H4 (cell line): ENCODE measurements at places on chromosomes 1 and 21. TPM values are rescaled to one million over a fixed set of nuclear protein-coding genes. Genes with fewer than 3 reads are reported as not detected.

S100A14 gene
- total RNA-seq, result not detected in 2 replicates

PRKAA2 gene
- total RNA-seq, result 2.2 and 3.5 TPM in 2 replicates

MAP3K21 gene
- total RNA-seq, result 2.6 and 5.1 TPM in 2 replicates

BCAR3 gene
- total RNA-seq, result 21.8 and 23.7 TPM in 2 replicates

BARHL2 gene
- not detected in 2 replicates for total RNA-seq

PTPN7 gene
- 0.12 TPM in 2 replicates for total RNA-seq

LRRC39 gene
- total RNA-seq, result 0.06 TPM in 1 of 2 replicates, not detected in the other

KANK4 gene
- total RNA-seq, result 0.78 TPM in 1 of 2 replicates, not detected in the other

THEM5 gene
- not detected in 2 replicates for total RNA-seq

DNA sequence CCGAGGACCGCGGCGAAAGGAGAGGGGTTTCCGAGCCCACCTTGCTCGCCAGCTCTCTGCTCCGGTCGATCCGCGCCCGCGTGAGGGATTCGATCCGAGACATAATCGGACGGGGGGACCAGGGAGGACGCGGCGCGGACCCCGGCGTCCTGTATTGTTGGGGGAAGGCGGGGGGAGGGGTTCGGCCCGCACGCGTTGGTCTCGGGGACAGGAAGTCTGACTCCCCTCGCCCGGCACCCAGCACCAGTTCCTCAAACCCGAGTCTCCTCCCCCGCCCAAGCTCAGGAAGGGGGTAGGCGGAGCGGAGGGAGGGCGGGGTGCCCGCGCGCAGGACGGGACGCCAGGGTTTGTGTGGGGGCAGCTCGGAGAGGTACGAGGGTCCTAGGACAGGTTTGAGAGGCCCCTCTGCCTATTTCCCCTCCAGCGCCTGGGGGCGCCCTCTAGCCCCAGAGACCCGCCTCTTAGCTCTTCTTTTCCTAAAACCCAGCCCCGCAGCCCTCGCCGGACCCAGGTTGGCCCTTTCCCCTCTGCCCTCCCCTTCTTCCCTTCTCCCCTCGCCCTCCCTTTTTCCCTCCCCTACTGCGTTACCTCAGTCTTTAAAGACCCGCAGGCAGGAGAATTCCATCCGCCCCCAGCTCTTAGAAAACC, at the start of gene ARHGEF2:
ARHGEF2 (minus strand) TSS at position 223 of the 648 bp plus-strand sequence; CDS start at position 103, 120 bp downstream.
- DNase-seq, result peak; percentile 80

- DNase-seq, result no peak
Measured at GRCh38 chr1:92504291-92505014, 17.7 kb upstream of the GFI1 start.

GRCh38 chr1:40438391-40439015, 11.8 kb upstream of the ZFP69B start:
- peak; percentile 40 for DNase-seq

DNA sequence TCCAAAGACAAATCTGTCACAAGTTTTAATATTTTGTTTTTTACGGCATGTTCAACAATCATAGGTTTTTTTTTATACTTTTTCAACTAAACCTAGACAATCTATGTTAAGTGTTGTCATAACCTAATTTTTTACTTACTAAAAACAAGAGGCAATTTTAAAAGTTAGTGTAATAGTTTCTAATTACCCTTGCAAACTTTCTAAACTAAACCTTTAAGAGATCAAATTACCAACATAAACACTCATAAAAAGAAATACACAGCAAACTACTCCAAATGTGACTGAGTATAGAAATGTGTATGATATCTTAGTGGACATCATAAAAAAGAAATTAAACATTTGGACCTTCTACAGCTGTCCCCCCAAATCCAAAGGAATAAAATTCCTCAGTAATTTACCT, 10.0 kb downstream of the ZNF281 start:
- no peak for DNase-seq

DNA sequence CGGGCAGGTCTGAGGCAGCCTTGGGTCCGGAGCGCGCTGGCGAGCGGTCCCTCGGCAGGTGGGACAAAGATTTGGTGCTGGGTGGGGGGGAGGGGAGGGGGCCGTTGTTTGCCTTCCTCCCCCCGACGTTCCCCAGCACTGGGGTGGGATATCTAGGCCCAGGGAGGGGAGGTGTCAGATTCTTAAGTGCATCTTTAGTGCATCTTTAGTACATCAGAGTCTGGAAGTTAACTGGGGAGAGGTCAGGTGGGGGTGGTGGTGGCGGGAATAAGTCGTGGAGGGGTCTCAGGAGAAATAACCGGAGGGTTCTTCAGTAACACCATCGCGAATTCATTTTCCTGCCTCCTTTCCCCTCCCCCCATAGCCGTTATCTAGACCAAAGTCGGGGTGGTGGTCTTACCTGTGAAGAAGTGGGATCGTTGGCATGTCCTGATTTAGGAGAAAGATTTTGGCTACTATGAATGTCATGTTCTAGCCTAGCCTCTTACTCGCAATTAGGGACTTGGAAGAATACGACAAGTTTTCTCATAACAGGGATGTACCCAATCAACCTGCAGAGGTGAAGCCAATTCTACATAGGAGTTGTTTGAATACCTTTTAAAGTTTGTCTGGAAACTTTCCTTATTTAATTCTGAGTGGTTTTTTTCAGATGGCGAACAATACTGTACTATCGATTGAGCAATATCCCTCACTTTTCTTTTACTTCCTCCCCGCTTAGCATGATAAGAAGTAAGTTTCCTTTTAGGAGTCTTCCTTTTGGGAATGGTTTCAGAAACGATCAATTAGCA, 886 bp downstream of the ZMYM4 start:
- no peak for DNase-seq

DNA sequence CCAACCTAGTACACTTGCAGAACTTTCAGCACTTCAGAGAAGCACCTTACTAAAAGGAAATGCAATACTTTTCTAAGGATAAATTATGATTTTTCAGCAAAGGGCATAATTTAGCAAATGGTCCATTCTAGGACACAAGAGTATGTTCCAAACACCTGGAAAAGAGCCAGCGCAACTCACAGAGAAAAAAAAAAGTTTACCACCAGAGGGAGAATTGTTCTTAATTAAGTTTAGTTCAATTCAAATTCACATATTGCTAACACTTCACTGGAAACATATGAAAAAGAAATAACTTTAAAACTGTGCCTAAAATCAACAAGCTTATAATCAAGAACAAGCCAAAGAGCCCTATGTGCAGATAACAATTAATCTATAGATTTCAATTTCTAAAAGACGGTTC, 338.1 kb downstream of the SEC16B start:
- DNase-seq, result no peak

GRCh38 chr21:31786164-31786920, 54.4 kb upstream of the SCAF4 start:
- DNase-seq, result no peak

- DNase-seq, result no peak
Measured at GRCh38 chr1:167148421-167148820, 54.5 kb downstream of the STYXL2 start.

DNA sequence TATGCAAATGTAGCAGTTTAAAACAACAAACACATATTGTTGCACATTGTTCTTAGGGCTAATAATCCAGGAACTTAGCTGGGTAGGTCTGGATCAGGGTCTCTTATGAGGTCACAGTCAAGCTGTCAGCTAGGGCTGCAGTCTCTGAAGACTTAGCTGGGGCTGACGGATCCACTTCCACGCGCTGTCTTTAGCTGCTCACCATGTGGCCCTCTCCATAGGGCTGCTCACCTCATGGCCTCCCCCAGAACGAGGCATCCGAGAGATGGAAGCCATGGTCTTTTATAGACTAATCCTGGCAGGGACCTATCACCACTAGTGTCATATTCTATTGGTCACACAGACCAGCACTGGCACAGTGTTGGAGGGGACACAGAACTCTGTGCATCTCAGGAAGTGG, 8.7 kb upstream of the OXCT2 start:
- no peak for DNase-seq

GRCh38 chr1:184242507-184242943, 144.3 kb upstream of the C1orf21 start:
- DNase-seq, result peak; percentile 7

- DNase-seq, result no peak
Measured at GRCh38 chr21:16590641-16591292, 861.0 kb downstream of the USP25 start.

GRCh38 chr21:34261841-34262468, 101.9 kb upstream of the KCNE2 start:
- DNase-seq, result no peak

DNA sequence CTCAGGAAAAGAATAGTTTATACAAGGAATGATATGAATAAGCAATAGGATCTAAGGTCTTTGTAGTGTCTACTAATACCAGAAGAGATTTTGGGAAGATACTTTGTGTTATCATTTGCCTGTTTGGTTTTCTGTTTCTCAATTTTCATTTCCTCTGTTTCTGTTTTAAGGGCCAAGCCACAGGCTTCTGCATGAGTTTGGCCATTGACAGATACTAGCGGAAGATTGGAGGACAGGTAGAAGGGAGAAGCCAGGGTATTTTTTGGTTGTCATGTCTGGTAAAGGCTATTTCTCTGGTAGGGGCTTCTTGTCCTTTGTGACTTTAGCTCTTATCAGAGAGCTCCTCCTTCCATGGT, 51.4 kb downstream of the HS2ST1 start:
- no peak for DNase-seq

- DNase-seq, result no peak
Measured at GRCh38 chr21:36708286-36709029, 9.5 kb downstream of the SIM2 start.

GRCh38 chr1:205451202-205451601, 4.6 kb downstream of the BLACAT1 start:
- no peak for DNase-seq

DNA sequence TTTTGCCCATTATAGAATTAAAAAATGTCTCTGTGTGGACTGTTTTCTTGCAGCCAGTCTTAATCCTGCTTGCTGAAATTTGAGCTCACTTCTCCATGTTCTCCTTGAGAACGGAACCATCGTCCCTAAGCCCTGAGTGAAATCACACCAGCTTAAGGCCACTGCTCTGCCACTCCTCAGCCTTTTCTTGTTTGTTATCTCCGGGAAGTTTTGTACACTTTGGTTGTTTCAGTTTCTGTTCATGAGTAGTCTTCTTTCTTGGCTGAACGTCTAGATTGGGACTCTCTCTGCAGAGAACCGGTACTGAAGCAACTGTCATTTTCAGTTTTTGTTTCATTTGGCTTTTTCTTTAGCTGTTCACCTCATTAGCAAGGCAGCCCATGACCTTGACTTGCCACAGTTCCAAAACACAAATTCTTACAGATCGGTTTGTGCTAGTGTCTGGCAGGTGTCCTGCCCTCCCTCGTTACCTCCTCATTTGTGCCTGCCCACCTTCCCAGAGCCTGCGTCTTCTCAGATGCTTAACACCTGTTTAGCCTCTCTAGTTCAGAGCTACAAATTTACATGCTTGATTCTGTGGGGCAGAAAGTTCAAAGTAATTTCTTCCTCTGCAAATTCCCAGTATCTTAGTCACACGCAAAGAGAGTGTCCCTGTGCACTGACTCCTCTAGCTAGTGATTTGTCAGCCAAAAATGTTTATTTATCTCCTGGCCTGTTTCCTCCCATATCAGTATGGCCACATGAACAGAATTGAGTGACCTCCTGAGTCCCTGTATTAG, 12.4 kb downstream of the PSEN2 start:
- DNase-seq, result no peak

DNA sequence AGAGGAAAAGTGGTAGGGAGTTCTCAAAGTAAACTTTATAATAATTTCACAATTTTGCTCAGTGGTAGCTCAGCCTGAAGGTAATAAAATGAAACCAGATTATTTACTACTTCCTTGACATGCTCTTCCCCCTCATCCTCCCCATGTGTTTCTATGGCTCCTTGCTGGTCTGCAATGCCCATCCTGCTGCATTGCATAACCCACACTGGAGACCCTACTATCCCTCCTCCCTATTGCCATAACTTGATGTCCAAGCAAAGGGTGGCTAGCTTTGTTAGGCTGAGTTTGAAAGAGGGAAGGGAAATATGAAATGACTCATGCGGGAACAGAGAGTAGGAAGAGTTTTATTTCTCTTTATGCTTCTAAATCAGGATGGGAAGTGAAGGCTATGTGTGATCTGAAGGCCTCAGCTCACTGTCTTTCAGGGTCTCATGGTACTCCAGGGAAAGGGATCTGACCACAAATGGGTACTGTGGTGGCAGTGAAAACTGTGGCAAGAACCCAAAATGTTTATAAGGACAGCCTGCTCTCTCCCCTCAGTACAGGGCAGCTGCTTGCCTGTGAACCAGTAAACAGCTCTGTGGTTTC, 36.4 kb upstream of the HSD17B7 start:
- no peak for DNase-seq

- no peak for DNase-seq
Measured at GRCh38 chr1:18422076-18422777, 58.5 kb upstream of the KLHDC7A start.

GRCh38 chr1:54408147-54409066, 2.2 kb upstream of the SSBP3 start:
- DNase-seq, result peak; percentile 63

DNA sequence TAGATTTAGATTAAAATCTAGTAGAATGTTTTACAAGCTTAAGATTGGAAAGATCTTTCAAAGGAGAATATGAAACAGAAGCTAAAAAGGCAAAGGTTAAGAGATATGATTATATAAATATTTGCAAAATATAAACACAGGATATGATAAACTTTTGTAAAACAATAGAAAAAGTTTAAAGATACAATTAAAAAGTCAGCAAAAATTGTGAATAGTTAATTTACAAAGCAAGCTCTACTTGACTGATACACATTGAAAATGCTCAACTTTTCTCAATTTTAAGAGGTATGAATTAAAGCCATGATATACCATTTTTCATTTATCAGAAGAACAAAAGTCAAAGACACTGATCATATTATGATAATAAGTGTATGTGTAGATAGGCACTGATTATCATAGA, 21.0 kb downstream of the RAB3GAP2 start:
- no peak for DNase-seq

DNA sequence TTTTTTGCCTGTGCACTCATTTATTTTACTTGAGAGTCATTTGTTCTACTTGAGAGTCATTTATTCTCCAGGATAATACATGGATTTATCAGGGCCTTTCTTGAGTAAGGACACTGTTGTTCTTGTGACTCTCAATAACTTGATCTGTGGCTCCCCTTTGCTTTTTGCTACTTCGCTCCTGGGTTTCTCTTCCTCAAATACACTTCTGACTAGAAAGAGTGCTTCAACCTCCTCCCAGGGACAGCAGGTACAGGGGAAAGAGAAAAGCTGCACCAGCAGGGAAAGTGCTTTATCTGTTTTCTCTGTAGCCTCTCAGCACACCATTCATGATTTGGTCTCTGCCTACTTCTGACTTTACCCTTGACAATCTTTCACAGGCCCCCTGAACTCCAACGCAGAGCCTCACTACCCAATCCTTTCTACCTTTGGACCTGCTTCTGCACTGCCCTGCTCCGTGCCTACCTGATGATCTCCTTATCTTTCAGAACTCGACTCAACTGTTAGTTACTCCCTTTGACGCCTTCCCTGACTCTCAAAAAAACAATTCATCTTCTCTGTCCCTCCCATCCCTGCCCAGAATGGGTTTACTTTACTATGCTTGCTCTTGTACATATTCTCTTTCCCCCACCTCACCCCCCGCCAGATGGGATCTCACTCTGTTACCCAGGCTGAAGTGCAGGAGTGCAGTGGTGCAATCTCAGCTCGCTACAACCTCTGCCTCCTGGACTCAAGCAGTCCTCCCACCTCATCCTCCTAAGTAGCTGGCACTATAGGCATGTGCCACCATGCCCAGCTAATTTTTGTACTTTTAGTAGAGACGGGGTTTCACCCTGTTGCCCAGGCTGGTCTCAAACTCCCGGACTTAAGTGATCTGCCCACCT, 15.6 kb upstream of the PIGM start:
- no peak for DNase-seq

- no peak for DNase-seq
Measured at GRCh38 chr1:233157245-233157644, 138.3 kb downstream of the PCNX2 start.

- no peak for DNase-seq
Measured at GRCh38 chr1:27137544-27138075, 17.3 kb downstream of the SLC9A1 start.
